ENCODE measurements at places on chromosomes 4 and X.

GRCh38 chr4:17494258-17495190, 17.4 kb downstream of the QDPR start:
- peak; percentile 2 for DNase-seq

- no peak for DNase-seq
These were observed 5.7 kb downstream of the PLP2 start for GRCh38 chrX:49177338-49177833.

DNA sequence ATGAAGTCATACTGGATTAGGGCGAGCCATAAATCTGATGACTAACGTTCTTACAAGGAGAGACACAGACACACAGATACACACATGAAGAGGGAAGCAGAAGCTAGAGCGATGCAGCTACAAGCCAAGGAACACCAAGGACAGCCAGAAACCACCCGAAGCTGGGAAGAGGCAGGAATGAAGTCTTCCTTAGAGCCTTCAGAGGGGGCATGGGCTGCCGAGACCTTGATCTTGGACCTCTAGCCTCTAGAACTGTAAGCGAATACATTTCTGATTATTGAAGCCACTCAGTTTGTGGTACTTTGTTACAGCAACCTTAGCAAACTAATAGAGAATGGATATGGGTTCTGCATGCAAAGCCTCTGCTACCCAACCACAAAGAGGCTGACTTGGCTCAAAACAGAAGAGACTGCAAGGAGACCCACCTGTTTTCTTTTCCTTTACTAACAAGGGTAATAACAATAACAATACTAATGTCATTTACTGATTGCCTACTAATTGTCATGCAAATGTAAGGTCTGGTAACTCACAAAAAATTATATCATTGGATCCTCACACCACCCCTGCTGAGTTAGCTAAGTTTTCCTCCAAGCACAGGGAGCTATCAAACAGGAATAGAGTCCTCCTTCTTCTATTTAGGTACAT, 10.1 kb upstream of the LDB2 start:
- no peak for DNase-seq

DNA sequence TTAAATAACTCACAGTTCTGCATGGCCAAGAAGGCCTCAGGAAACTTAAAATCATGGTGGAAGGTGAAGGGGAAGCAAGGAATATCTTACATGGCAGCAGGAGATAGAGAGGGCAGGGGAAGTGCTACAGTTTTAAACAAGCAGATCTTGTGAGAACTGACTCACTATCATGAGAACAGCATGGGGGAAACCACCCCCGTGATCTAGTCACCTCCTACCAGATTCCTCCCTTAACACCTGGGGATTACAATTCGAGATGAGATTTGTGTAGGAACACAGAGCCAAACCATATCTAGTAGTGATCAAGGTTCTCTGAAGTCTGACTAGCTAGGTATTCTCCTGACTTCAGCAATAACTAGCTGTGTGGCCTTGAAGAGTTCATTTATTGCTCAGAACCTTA, 56.0 kb downstream of the BANK1 start:
- DNase-seq = no peak

- no peak for DNase-seq
These were observed 35.7 kb downstream of the RELL1 start for GRCh38 chr4:37650481-37650880.

DNA sequence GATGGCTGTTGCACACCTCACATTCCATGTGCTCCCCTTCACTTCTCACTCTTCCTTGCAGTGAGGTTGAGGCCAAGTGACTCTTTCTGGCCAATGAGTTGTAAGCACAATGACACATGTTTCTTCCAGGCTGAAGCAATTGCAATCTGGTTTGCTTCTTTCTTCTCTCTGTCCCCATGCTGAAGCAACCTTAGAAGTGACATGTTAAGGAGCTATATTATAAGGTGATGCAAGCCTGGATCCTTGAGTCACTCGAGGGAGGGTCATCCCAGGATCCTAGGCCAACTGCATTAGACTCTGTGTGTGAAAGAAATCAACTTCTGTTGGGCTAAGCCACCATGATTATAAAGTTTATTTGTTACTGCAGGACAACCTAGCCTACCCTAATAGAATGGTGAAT, 45.5 kb upstream of the HS3ST1 start:
- no peak for DNase-seq

DNA sequence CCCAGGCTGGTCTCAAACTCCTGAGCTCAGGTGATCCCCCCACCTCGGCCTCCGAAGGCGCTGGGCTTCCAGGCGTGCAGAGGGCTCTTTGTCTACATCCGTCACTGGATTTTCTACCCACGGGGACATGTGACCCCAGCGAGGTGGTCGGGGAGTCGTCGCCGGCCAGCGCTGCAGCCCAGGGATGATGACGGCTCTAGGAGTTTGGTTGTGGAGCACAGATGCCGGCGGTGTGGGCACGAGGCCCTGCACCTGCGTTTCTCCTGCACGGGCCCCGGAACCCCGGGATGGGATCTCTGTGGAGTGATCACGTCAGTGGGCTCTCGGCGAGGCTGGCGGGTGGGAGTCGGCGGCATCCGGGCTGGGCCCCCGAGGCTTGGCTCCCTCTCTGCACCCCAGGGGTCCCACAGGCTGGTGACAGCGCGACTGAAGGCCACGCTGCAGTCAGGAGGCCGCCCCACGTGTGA, 9.1 kb upstream of the GTPBP6 start:
- DNase-seq = no peak

- DNase-seq = no peak
These were observed 10.3 kb upstream of the CENPU start for GRCh38 chr4:184744236-184744635.

DNA sequence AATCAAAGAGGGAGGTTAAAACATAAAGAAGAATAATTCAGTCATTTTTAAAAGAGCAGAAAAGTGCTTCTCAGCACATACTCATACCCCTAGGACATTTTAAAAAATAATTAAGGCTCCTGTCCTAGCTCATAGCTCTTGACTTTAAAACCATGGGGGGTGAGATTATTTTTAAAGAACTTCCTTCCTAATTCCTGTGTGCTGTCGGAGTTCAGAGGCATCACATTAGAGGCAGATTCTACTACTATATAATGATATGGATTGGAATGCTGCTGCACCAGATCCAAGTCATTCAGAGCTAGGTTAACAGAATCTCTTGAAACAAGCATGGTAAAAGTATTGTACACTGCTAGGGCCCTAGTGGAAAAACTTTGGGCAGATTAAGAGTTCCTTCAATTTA, 456.5 kb upstream of the ADGRL3 start:
- DNase-seq = no peak

GRCh38 chr4:66501997-66502396, 831.7 kb upstream of the EPHA5 start:
- no peak for DNase-seq

DNA sequence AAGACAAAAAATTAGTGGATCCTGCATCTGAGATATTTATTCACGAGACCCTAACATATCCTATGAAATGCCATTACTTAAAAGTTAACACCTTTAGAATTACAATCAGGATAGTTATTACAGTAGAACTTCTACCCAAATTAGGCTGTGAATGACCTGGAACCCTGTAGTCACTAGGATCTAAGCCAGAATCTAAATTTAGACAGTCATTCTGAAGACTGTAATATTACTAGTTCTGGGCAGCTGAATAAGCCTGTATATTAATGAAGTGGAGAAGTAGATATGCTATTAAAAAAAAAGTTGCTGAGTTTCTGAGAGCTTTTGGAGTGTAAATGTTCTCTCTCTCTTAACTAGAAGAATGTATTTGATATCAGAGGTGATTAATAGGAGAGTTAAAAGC, 67.0 kb downstream of the FAM13A start:
- DNase-seq = no peak

- DNase-seq = no peak
These were observed 91.3 kb downstream of the RASGEF1B start for GRCh38 chr4:81380437-81380836.

DNA sequence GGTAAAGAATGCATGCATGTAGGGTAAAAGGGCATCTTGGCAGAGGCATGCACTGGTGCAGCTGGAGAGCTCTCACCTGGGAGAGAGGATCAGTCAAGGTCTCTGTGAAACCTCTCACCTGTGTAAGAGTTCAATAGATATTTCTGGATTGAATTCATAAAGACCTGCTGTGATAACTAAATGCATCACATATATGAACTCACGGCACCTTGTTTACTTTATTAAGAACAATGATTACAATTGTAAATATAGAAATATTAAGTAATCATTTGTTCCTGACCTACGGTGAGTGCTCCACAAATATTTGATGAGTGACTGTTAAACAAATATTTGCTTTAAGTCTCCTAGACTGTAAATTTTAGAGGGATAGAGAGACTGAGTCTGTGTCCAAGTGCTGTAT, 85.9 kb upstream of the PAQR3 start:
- DNase-seq = no peak

DNA sequence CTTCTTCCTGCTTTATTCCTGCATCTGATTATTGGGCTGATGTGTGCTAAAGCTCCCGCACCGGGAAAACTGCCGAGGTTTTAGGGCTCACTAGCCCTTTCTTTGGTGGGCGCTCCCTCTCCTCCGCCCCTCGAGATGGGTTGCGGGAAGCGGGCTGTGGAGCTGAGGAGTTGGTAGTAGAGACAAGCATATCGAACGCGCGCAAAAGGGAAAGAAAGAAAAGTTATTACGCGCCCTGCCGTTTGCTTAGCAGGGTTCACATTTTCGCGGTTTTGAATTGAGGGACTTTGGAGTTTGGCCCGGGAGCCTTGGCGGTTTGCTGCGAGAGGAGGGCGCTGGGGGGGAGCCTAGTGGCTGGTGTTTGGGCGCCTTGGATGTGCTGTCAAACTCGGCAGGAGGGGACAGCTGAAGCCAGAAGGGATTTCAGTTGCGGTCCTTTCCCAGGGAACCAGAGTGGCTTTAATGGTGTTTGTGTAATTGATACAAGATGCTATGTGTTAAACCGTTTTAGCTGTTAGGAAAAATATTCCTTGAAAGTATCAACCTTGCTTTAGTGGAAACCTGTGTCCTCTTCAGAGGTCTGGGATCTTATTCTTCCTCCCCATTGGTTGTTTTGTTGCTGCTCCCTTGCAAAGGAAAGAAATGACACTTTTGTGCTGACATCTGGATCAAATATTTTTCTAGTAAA, 1.1 kb downstream of the GAB1 start:
- DNase-seq = no peak

DNA sequence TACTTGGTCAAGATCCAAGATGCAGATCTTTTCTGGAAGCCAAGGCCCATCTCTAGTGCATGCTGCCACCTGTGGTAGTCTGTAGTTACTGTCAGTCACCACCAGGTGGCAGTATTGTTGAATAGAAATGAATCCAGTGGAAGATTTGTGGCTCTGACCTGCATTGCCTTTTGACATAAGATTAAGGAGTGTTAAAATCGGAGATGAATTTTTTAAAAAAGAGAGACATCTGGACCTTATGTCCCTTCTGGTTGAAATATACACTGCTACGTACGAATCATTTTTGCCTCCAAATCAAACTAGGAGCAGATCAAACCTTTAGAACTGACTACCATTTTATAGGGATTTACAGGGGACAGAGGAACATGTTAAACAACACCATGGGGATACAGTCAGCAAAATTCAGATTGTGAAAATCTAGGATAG, 46.9 kb upstream of the RHOH start:
- DNase-seq = peak; percentile 44

DNA sequence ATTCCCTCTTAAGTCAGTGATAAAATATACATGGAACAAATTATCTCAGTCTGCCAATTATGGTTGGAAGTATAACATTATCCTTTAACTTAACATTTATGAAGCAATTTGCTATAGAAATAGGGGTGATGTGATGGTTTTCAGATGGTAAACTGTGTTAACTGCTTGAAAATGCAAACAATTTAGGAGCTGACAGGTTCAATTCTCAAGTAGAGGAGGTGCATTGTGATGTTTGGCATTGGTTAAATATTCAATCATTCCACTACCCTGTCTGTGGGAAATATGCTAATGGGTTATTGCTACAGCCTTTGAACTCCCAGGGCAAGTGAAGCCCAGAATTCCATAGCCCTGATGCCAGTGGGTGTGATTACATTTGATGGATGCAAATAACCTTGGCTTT, 243.4 kb upstream of the GK2 start:
- DNase-seq = no peak

- DNase-seq = no peak
These were observed 714.5 kb downstream of the CCSER1 start for GRCh38 chr4:90841676-90842075.

DNA sequence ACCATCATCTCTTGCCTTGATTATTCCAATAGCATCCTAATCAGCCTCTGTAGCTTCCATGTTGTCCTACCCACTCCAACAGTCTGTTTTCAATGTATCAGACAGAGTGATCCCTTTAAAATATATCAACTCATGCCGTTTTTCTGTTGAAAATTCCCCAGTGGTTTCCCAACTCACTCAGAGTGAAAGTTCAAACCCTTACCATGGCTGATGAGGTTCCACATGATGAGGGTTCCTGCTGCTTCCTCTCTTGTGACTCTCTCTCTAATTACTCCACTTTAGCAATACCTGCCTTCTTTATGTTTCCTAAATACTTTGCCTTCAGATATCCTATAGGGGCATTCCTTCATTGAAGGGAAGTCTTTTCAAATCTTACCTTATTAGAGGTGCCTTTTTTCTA, 334.7 kb downstream of the PPP1R2C start:
- DNase-seq = no peak

DNA sequence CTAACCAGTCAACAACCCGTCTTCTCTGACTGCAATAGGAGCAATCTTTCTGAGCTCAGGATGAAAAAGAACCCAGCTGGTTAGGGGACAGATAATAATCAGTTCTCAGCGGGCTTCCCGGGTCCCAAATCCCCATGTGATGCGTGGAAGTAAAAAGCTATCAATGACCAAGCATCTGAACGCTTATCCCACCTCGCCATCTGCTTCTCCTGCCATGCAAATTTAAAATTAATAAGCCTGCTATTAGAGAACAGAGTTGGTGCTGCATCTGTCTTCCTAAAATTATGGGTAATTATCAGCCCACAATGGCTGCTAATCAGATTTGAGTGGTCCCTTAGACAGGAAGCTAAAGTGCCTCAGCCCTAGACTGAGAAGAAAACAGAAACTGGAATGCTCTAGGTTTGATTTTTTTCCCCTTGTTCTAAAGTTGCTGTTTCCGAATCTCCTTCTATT, 37.5 kb downstream of the AFAP1 start:
- DNase-seq = no peak

GRCh38 chr4:44493924-44494323, 45.3 kb upstream of the KCTD8 start:
- no peak for DNase-seq

Data from activated T-cell treated with anti-CD3 and anti-CD28 coated beads for 48 hours (primary cell).